ENCODE measurements at places on chromosomes 3 and 15. TPM values are rescaled to one million over a fixed set of nuclear protein-coding genes. Genes with fewer than 3 reads are reported as not detected.

The SAMMSON gene
- not detected for polyA plus RNA-seq

The GOLGA8S gene
- 0.90 TPM for polyA plus RNA-seq

DNA sequence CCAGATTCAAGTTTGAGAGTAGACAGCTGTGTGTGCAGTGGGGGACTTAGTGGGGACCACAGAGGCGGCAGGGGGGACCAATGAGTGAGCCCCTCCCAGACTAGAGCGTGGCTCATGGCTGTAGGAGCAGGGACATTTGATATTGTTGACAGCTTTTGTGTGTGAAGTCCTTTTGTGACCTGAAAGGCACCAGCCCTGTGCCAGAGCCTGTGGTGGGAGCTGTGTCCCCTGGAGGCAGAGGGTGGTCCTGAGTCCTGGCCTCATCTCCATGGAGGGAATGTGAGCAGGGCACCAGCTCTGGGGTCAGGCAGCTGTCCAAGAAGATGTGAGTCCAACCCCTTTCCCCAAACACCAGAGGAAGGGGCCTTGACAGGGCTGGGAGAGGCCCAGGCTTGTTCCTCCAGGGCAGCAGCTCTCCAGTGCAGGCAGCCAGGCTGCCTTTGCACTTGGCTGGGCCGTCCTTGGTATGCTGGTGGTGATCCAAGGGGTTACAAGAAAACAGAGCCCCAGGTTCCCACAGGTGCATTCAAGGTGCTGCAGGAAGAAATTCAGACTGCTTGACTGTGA lies 10.1 kb upstream of the C3orf22 start:
- DNase-seq = no peak

DNA sequence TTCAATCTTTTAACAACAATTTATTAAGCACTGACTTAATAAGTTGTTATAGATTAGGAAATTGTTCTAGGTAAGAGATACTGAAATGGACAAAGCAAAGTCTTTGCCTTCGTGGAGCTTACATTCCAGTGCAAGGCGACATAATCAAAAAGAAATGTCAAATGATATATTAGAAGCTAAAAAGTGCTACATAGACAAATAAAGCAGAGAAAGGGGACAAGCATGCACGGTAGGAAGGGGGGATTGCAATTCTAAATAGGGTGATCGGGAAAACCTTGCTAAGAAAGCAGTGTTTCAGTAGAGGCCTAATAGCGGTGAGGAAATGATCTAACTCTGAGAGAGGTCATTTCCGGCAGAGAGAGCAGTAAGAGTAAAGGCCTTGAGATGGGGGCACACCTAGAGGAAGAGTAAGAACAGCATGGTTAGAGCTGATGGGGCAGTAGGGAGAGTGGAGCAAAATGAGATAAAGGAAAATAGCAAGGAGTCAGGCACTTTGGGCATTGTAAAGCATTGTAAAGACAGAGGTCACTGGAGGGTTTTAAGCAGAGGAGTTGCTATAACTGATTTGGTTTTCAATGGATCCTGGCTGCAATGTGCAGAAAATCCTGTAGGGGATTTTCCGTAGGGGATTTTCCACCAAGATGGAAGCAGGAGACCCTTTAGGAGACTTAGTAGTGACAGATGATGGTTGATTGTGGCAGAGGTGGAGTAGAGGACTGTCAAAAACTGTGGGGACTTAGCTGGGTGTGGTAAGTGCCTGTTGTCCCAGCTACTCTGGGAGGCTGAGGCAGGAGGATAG lies 71.7 kb upstream of the CFAP20DC start:
- DNase-seq = no peak

DNA sequence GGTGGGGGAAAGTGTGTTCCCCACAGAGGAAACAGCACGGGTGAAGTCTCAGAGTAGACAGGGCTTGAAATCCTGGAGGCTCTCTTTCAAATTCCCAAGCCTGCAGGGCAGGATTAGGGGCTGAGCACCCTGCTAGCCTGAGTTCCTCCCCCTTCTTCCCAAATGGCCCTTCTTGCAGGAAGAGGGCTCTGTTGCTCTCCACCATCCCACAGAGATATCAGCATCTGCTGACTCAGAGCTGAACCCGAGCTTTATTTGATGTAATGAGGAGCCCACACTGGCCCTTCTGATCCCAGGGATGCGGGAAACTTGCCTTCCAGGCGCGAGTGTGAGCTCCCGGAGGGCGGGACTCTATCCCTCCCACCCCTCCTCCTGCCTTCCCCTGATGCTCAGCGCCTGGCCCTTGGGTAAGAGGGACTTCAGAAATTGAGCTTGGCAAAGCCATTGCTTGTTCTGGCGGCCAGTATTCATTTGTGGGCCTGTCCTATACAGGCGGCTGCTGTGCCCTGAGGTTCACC lies 1.4 kb upstream of the STRA6 start:
- DNase-seq = no peak

DNA sequence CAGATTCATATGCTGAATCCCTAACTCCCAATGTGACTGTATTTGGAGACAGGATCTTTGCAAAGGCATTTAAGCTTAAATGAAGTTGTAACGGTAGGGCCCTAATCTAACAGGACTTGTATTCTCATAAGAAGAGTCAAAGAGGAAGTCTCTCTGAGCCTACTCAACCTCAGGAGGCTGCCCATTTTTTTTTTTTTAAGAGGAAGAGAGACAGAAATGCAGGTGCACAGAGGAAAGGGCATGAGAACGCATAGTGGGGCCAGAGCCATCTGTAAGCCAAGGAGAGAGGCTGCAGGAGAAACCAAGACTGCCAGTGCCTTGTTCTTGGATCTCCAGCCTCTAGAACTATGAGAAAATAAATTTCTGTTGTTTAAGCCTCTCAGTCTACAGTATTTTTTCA lies 28.4 kb downstream of the ZNF860 start:
- no peak for DNase-seq

- DNase-seq = no peak
Measured at GRCh38 chr3:102415553-102415952, 19.3 kb upstream of the ZPLD1 start.

The IGSF10 gene
- polyA plus RNA-seq = 1.7 TPM

DNA sequence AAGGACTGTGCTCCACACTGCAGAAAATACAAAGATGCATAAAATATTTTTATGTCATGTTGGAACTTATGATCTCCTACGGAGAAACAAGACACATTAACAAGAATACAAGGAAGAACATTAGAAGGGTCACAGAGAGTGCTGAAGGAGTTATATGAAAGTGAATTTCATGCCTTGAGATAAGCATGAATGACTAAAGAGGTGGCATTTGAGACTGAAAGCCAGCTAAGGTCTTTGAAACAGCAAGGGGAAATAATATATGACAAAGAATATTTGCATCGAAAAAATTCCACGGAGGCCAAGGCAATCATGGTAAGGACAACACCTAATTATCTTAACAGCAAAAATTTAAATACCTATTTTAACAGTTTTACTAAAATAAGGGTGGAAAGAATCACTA lies 12.5 kb downstream of the GSK3B start:
- DNase-seq = no peak

GRCh38 chr3:117272274-117272673 lies 562.7 kb downstream of the TUSC7 start:
- DNase-seq = no peak

The SLC24A5 gene
- polyA plus RNA-seq = 1.1 TPM

GRCh38 chr3:142993958-142994442 lies 7.4 kb upstream of the U2SURP start:
- no peak for DNase-seq

GRCh38 chr3:120907659-120908029 lies 361 bp upstream of the STXBP5L start:
- DNase-seq = no peak

DNA sequence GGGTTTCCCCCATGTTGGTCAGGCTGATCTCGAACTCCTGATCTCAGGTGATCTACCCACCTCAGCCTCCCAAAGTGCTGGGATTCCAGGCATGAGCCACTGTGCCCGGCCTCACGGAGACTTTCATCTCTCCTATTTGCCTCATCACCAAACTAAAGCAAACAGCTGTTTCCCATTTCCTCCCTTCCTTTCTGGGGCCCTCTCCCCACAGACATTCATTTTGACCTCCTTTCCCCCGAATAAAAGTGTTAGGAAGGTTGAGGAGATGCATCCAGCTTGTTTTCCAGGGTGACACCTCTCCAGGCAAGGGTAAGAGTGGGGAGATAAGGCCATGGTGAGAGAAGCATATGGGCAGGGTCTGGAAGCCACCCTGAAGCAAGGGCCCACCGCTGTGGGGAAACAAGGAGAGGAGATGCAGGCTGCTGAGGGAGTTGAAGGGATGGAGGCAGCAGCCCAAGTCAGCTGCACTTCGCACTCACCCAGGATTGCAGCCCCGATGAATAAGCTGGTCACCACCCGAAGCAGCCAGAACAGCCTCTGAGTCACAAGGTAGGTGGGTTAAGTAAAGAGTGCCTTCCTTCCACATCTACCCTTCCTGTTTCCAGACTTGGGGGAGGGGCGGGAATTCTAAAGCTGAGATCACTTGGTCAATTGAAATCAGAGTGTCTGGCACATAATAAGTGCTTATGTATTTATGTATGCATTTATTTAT lies 7.7 kb downstream of the DUOXA2 start:
- no peak for DNase-seq

GRCh38 chr3:124346487-124346886 lies 354.6 kb upstream of the ROPN1 start:
- DNase-seq = no peak

DNA sequence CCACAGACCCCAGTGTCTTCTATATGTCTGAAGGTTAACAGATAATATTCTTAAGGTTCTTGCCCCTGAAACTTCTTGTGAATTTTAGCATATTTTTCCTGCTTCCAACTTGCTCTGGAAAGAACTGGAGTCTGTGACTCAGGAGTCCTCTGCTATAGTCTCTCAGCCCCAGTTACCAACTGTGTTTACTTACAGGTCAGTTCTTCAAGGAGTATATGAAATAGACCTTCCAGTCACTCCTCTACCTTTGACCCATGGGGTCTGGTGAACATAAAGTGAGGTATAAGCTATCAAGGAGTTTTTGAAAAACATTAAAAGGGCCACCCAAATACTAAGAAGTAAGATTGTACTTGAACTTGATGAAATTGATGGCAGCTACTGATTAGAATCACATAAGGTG lies 139.2 kb upstream of the ROPN1 start:
- DNase-seq = no peak

GRCh38 chr15:71630475-71630809 lies 179.9 kb upstream of the NR2E3 start:
- DNase-seq = no peak

DNA sequence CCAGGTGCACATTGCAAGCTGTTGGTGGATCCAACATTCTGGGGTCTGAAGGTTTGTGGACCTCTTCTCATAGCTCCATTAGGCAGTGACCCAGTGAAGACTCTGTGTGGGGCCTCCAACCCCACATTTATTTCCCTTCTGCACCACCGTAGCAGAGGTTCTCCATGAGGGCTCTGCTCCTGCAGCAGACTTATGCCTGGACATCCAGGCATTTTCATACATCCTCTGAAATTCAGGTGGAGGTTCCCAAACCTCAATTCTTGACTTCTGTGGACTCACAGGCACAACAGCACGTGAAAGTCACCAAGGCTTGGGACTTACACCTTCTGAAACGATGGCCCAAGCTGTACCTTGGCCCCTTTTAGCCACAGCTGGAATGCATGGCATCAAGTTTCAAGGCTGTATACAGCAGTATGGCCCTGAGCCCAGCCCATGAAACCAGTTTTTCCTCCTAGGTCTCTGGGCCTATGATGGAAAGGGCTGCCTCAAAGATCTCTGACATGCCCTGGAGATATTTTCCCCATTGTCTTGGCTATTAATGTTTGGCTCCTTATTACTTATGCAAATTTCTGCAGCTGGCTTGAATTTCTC lies 30.2 kb downstream of the CLDN1 start:
- no peak for DNase-seq

GRCh38 chr3:122498152-122498551 lies 16.6 kb downstream of the KPNA1 start:
- DNase-seq = no peak

The FBXL2 gene
- polyA plus RNA-seq = 28.3 TPM

GRCh38 chr3:132543011-132543739 lies 53.9 kb upstream of the ACKR4 start:
- no peak for DNase-seq

DNA sequence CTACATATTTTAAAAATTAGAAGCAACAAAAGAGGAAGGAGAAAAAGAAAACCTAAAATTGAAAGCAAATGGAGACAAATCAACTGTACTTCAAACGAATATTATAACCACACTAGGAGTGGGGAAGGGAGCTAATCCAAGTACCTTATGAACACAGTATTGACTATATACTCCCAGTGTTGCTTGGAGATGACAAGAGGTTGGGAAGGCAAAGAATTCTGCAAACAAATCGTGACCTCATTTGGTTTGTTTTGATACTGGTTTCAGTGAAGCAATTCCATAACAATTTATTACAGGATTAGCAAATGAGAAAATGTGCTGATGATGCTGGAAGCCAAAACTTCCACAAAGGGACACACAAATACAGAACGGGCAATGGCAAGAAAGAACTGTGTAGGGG lies 268.1 kb downstream of the ULK4 start:
- DNase-seq = no peak

DNA sequence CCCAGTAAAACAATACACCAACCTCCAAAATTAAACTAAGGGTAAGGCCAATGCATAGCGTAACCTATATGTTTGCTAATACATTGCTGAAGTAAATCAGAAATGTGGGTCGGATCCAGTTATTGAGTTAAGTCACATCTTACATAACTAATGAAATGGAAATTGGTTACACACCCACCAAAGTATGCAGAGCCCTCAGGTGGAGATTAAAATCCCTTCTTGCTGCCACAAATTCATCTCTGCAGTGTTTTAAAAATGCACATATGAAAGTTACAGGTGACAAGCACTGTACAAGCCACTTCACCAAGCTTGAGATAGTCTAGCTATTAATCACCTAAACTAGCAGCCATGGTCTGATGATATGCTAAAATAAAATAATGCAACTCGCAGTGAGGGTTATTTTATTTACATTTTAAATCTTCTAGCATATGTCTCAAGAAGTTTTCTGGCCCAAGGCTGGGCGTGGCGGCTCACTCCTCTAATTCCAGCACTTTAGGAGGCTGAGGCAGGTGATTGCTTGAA lies 130.6 kb downstream of the AQP9 start:
- no peak for DNase-seq

DNA sequence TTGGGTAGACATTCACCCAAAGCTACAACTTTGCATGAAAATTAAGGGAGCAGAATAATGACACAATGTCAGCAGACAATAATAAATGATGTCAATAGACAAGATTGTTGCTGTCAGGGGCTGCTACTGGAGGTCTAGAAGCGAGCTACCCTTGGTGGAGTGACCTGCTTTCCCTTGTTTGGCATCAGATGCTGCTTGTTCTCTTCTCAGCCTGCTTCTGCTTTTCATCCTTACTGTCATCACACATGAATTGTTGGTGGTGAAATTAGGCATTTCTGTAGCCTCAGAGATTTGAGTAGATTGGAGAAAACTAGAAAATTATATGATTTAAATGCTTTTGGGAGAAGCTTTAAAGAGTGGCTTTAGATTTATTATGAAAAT lies 193.8 kb downstream of the NR1D2 start:
- no peak for DNase-seq
